ENCODE measurements at places on chromosomes 1 and 21.

GRCh38 chr21:17673261-17674020 lies 60.7 kb upstream of the BTG3 start:
- DNase-seq, result no peak

DNA sequence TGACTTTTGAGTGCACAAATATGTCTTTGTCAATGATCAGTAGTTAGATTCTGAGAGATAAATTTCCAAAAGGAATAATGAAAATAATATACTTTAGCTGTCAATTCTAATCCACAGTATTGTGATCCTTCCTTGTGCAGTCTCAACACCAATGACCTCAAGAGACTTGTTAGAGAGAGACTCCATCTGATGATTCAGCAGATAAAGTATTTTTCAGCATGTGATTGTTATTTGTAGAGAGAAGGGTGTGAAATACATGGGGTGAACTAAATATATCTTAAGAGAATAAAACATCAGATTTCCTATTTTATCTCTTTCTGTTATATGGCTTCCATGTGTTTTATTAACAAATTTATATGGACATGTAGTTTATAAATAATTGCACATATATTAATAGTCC lies 5.9 kb upstream of the ZNF124 start:
- no peak for DNase-seq

GRCh38 chr1:22077728-22078127 lies 25.2 kb downstream of the CDC42 start:
- DNase-seq, result peak; percentile 54

GRCh38 chr1:20999525-21000244 lies 177.0 kb downstream of the EIF4G3 start:
- DNase-seq, result no peak

DNA sequence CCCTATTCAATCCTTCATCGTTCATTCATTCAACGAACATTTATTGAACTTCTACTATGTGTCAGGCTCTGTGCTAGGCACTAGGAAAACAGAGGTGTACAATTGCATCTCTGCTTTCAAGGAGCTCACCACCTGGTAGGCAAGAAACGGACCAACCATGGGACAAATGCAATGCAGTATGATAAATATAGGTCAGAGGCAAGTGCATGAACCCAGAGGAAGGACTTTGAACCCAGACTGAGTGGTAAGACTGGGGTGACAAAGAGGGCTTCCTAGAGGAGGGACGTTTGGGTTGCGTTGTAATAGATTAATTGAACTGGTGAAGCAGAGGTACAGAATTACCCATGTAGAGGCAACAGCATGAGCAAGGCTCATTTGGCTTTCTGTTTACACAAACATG lies 16.4 kb downstream of the CD2 start:
- no peak for DNase-seq

DNA sequence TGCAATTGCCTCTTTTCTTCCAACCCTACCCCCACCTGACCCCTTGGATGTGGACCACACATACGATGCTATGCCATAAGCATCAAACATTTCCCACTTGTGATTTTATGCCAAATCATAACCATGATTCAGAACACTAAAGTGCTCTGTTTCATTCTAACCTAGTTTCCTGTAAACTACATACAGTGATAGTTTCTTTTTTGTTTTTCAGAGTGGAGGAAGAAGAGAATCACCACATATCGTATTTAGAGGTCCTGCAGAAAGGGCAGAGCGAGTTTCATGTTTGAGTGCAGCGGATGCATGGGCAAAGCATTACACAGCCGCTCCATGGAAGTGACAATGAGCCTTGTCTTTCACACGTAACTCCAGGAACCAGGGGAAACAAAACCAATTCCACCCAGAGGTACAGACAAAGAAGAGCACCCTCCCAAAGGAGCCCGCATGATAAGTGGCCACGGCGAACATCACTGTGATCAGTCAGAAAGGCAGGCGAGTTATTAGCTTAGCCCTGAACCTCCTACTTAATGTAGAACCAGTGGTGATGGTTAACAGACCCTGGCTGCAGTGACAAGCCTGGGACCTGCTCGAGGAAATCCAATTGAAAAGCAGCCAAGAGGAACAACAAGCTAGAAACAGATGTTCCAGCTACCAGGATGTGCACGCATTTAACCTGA lies 64.0 kb upstream of the ZNF281 start:
- no peak for DNase-seq

DNA sequence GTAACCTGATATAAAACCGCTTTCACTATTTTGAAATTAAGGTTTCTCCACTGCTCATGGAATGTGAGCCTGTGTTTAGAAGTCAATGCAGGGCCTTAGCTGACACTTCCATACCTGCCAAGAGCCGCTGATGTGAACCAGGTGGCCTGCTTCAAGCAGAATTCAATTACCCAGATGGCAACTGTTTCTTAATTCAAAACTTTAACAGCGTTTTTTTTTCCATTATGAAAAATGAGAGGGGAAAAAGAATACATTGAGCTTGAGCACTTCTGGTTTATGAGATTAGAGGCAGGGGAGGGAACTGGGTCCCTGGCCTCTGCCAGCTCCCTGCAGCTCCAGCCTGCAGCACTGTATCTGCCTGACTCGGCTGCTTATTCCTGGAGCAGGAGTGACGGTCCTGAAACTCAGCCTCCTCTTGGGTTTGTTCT lies 7.7 kb upstream of the ATP1A1 start:
- no peak for DNase-seq

DNA sequence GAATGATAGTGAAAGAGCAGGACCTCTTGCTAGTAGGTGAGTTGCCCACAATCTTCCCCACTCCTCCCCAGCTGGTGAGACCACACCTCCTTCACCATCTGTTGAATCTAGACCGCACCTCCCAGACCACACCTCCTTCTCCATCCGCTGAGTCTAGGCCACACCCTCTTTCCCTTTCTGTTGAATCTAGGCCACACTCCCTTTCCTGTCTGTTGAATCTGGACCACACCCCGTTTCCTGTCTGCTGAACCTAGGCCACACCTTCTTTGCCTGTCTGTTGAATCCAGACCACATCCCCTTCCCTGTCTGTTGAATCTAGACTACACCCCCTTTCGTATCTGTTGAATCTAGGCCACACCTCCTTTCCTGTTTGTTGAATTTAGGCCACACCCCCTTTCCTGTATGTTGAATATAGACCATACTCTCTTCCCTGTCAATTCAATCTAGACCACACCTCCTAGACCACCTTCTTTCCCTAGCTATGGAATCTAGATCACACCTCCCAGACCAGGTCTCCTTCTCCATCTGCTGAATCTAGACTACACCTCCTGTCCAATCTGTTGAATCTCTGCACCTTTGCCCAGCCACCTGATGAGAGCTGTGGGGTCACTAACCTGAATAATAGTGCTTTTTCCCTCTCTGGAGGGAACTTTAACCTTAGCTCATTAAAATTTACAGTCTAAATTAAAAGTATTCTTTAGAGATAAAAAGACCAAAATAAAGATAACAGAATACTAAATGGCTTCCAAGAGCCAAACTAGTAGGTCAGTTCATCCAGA lies 116.3 kb downstream of the DAB1 start:
- no peak for DNase-seq

All from suppressor macrophage (primary cell).